ENCODE measurements at places on chromosomes 3 and 15.

DNA sequence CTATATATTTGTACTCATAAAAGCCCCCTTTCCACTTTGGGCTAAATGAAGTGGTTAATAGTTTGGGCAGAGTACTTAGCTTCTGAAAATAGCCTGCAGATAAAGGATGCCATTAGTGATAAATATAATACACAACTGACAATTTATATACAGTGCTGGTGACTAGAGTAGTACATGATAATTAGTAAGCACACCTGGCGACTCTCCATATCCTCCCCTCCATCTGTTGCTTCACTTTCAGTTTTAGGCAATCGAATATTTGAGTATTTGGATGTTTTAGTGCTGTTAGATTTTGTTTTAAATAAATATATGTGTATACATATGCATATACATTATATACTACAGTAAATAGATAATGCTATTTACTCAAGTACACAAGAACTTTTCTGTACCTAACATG, 35.9 kb upstream of the CHMP2B start:
- peaks cover 5% of the 10 kb centered on the region for H3K27me3 ChIP-seq
- H3K27ac ChIP-seq: no peak overlapping the region

DNA sequence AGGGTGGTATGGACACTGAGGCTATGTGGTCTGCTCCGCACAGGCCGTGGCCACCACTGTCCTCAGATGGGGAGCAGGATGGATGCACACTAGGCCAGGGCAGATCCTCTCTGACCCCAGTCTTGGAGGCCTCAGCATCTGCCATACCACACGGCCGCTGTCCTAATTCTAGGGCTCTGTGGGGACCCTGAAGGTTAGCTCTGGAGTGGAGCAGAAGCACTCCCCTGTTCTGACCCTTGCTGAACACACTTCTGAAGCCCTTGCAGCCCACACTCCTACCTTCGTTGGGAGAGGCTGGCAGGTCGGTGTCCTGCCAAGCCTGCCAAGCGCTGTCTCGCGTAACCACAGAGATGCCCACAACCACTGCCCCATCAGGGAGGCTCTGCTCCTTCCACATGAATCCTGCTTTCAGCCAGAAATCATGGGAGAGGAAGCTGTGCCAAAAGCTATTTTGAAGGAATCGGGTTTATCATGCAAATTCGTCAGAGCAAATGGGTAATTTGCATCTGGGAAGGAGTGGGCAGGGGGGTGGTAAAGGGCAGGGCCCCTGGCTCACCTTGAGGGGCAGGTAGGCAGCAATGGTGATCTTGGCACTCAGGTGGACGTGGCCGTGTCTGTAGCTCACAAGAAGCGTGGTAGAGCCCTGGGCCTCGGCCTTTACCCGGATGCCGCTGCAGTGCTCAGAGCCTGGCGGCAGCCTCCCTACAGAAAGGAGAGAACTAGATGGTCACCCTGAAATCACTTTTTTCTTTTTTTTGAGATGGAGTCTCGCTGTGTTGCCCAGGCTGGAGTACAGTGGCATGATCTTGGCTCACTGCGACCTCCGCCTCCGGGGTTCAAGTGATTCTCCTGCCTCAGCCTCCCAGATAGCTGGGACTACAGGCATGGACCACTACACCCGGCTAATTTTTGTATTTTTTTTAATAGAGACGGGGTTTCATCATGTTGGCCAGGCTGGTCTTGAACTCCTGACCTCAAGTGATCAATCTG, 54.4 kb downstream of the NUP210 start:
- no peaks in the 10 kb centered on the region for H3K4me1 ChIP-seq
- no peak overlapping the region for H3K27ac ChIP-seq
- H3K36me3 ChIP-seq: peaks cover 17% of the 10 kb centered on the region

DNA sequence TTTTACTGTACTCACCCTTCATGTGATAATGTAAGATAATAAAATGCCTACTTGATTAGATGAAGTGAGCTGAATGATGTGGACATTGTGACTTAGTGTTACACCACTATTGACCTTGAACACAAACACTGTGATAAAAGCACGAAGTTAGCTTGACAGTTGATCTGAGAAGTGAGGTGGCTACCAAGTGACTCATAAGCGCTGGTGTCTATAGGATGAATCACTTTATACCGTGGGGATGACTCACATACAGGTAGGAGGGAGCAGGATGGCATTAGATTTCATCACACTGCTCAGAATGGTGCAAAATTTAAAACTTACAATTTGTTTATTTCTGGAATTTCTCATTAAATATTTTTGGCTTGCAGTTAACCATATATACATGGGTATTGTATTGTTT, 174.7 kb upstream of the CNTN3 start:
- H3K27me3 ChIP-seq: no peaks in the 10 kb centered on the region
- H3K4me1 ChIP-seq: no peaks in the 10 kb centered on the region
- H3K27ac ChIP-seq: no peak overlapping the region
- no peaks in the 10 kb centered on the region for H3K36me3 ChIP-seq

- H3K4me1 ChIP-seq: no peaks in the 10 kb centered on the region
- no peak overlapping the region for H3K4me3 ChIP-seq
- no peak for DNase-seq
- peaks cover 3% of the 10 kb centered on the region for H3K36me3 ChIP-seq
- H3K27ac ChIP-seq: no peak overlapping the region
- H3K27me3 ChIP-seq: no peaks in the 10 kb centered on the region
Observed at GRCh38 chr3:17852217-17852616, 109.8 kb upstream of the TBC1D5 start.

- H3K27ac ChIP-seq: no peak overlapping the region
- no peak for DNase-seq
- H3K27me3 ChIP-seq: peaks cover 47% of the 10 kb centered on the region
- H3K36me3 ChIP-seq: no peaks in the 10 kb centered on the region
Observed at GRCh38 chr3:186453531-186453930, 90.6 kb downstream of the CRYGS start.

- H3K27me3 ChIP-seq: no peaks in the 10 kb centered on the region
- no peak overlapping the region for H3K27ac ChIP-seq
- H3K36me3 ChIP-seq: no peaks in the 10 kb centered on the region
- DNase-seq: no peak
Observed at GRCh38 chr3:89264037-89264560, 156.7 kb downstream of the EPHA3 start.

- H3K4me3 ChIP-seq: no peak overlapping the region
- DNase-seq: no peak
- H3K36me3 ChIP-seq: peaks cover 1% of the 10 kb centered on the region
- no peaks in the 10 kb centered on the region for H3K27me3 ChIP-seq
Observed at GRCh38 chr15:96125721-96126415, 204.6 kb upstream of the NR2F2 start.

DNA sequence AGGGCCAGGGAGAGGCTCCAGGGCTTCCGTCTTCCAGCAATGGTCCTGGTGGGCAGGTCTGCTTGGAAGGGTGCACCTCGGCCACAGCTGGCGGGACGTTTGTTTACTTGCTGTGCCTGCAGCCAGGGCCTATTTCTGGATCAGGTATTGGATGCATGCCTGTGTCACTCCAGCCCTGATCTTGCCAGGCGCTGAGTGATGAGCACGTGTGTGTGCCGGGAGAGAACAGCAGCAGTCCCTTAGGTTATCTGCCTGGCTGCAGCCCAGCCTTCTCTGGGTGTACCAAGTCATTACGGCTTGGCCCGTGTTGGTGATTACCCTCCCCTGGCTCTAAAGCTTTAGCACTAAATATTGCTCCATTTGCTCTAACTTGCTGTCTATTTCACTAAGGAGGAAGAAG, 14.9 kb downstream of the CCDC32 start:
- no peak overlapping the region for H3K4me3 ChIP-seq
- H3K36me3 ChIP-seq: peaks cover 12% of the 10 kb centered on the region
- no peak for DNase-seq

- no peak for DNase-seq
- H3K36me3 ChIP-seq: no peaks in the 10 kb centered on the region
- peaks cover 16% of the 10 kb centered on the region for H3K4me1 ChIP-seq
- H3K27ac ChIP-seq: no peak overlapping the region
Observed at GRCh38 chr3:53733446-53733845, 112.8 kb downstream of the CHDH start.

DNA sequence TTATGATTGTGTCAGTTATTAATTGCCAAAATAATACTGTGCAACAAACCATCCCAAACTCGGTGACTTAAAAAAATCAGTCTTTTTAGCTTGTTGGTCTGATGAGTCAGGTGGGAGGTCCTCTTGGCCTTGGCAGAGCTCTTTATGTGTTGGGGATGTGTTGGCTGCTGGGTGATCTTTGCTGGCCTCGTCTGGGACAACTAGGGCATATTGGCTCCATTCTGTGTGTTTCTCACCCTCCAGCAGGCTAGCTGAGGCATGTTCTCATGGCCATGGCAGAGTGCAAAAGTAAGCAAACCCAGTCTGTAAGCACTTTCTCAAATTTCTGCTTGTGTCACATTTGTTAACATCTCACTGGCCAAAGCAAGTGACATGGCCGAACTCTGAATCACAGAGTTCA, 251.6 kb downstream of the RPLP1 start:
- no peak for DNase-seq
- no peaks in the 10 kb centered on the region for H3K36me3 ChIP-seq
- H3K4me1 ChIP-seq: no peaks in the 10 kb centered on the region
- no peak overlapping the region for H3K27ac ChIP-seq
- H3K4me3 ChIP-seq: no peak overlapping the region

DNA sequence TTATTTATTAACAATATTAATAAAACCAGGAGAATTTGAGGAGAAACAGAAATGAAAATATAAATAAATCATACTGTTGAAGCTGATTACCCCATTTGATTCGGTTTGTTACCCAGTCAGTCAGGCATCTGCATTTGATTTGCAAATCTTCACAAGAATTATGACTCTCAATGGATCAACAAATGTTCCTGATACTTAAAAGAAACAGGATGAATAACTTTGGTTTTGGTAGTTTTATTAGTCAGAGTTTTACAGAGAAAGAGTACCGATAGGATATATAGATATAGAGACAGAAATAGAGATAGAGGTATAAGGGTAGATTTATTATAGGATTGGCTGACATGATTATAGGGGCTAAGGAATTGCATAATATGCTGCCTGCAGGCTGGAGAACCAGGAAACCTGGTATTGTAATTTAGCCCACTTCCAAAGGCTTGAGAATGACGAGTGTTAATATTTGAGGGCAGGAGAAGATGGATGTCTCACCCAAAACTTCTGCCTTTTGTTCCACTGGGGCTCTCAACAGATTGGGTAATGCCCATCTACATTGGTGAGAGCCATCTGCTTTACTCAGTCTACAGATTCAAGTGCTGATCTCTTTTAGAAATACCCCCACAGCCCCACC, 241.6 kb upstream of the COL8A1 start:
- H3K36me3 ChIP-seq: no peaks in the 10 kb centered on the region
- DNase-seq: no peak
- H3K4me3 ChIP-seq: no peak overlapping the region
- no peaks in the 10 kb centered on the region for H3K4me1 ChIP-seq

DNA sequence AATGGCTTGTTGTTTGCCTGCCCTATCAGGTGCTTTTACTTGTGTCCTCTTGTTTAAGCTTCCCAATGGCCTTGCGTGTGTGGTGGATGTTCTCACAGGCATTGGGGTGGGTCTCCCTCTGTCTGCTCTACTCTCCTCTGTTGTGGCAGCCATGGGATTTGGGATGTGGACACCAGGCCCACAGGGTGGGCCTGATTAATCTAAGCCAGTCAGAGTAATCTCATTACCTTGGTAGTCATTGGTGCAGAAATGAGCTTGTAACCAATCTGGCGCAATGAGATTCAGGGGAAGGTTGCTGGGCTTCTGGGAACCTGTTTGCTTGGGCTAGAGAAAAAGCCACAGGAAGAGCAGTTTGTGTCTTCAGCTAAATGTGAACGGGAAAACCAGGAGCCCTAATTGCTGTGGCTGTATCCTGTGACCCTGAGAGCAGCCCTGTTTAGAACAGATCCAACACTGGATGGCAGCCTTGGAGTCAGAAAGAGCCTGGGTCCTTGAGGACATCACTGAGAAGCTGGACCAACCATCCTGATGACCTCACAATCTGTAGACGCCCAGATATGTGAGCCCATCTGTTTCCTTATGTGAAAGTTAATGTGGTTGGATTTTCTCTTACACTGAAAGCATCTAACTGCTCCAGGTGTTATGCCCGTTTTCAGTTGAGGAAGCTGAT, 157.3 kb upstream of the UBE2E1 start:
- DNase-seq: no peak
- no peak overlapping the region for H3K4me3 ChIP-seq
- no peaks in the 10 kb centered on the region for H3K36me3 ChIP-seq

DNA sequence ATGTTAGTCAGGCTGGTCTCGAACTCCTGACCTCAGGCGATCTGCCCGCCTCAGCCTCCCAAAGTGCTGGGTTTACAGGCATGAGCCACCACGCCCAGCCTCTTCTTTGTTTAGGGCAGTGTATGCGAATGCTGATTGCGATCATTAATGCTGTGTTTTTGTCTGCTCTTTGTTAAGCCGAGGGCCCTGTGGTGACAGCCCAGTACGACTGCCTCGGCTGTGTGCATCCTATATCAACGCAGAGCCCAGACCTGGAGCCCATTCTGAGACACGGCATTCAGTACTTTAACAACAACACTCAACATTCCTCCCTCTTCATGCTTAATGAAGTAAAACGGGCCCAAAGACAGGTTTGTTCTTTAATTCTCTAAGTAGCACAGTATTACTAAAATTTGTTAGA, 7.8 kb downstream of the KNG1 start:
- H3K27ac ChIP-seq: no peak overlapping the region
- H3K36me3 ChIP-seq: no peaks in the 10 kb centered on the region
- no peak for DNase-seq

DNA sequence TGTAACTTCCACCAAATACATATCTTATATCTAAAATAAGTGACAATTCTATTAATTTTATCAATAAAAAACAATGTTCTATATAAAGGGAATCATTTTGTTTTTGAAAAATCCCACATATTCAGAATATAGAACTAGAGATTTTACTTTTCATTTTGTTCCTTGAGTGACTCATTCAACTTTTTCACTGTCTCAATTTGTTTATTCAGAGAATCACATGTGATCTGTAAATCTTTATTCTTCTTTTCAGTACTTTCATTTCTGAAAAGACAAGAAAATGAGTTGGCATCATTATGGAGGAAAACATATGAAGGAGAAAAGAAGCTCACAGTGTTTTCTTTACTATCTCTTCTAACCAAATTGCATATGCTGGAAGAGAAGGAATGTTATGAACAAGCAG, 35.0 kb downstream of the CIP2A start:
- no peaks in the 10 kb centered on the region for H3K27me3 ChIP-seq
- no peak for DNase-seq
- H3K27ac ChIP-seq: no peak overlapping the region

- H3K4me1 ChIP-seq: peaks cover 45% of the 10 kb centered on the region
- H3K27ac ChIP-seq: no peak overlapping the region
- DNase-seq: no peak
- H3K4me3 ChIP-seq: no peak overlapping the region
- no peaks in the 10 kb centered on the region for H3K36me3 ChIP-seq
- H3K27me3 ChIP-seq: no peaks in the 10 kb centered on the region
Observed at GRCh38 chr3:169244119-169244864, 419.2 kb downstream of the MECOM start.

GRCh38 chr15:59632714-59633113, 21.1 kb downstream of the GCNT3 start:
- H3K4me3 ChIP-seq: no peak overlapping the region
- no peak for DNase-seq
- H3K36me3 ChIP-seq: peaks cover 10% of the 10 kb centered on the region
- H3K27ac ChIP-seq: no peak overlapping the region

- no peak for DNase-seq
- H3K4me1 ChIP-seq: peaks cover 19% of the 10 kb centered on the region
- H3K27ac ChIP-seq: no peak overlapping the region
- H3K36me3 ChIP-seq: no peaks in the 10 kb centered on the region
- H3K27me3 ChIP-seq: no peaks in the 10 kb centered on the region
- H3K4me3 ChIP-seq: no peak overlapping the region
Observed at GRCh38 chr3:155675094-155675493, 69.8 kb downstream of the PLCH1 start.

Data from mesothelial cell of epicardium (in vitro differentiated cells).